A549 treated with dexamethasone at 1 μM for 4 hours (cell line): ENCODE measurements at places on chromosomes 11 and 22. TPM values are rescaled to one million over a fixed set of nuclear protein-coding genes. Genes with fewer than 3 reads are reported as not detected.

The RIMBP3C gene
- 0.18 to 0.28 TPM (median 0.22 TPM) in 4 of 5 replicates, not detected in the other for total RNA-seq

The H19 gene
- 10.4 to 29.9 TPM (median 23.5 TPM) in 5 replicates for total RNA-seq

The STK33 gene
- total RNA-seq: 2.8 to 5.1 TPM (median 4.2 TPM) in 5 replicates

The CCDC81 gene
- total RNA-seq: 0.15 to 0.27 TPM (median 0.19 TPM) in 5 replicates

The SMDT1 gene
- total RNA-seq: 28.3 to 34.4 TPM (median 32.5 TPM) in 5 replicates

The ARHGAP20 gene
- 0.01 to 0.06 TPM (median 0.03 TPM) in 4 of 5 replicates, not detected in the other for total RNA-seq

The SEC14L6 gene
- not detected in 5 replicates for total RNA-seq
